ENCODE measurements at places on chromosomes 3 and 15.

GRCh38 chr3:102410616-102411015 lies 24.2 kb upstream of the ZPLD1 start:
- no peak for DNase-seq

- peak; percentile 46 for DNase-seq
Measured at GRCh38 chr3:16504242-16504641, 9.3 kb downstream of the RFTN1 start.

- DNase-seq: no peak
Measured at GRCh38 chr3:190192739-190193138, 72.0 kb upstream of the P3H2 start.

DNA sequence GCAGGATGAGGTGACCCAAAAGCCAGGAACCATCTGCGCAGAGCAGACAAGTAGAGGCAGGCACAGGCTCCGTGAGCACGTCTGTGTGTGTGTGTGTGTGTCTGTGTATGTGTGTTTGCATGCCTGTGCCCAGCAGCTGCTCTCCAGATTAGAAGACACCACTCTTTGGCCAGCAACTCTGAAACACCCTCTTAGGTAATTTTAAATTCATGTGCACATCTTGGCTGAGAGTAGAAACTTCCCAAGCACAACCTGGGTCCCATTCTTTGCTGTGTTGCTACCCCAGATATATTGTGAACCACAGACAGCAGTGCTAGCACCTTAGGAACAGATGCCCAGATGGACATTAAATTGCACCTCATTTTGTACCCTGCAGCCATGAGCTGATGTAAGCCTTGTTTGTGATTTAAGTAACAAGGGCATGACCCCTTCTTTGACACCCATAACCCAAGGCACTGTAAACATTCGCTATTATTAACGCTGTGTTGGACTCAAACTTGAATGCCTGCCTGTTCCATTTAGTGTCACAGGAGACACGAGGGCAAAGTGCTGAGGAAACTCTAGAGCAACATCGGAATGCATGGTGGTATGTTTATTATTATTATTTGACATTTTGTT lies at the start of gene FILIP1L:
FILIP1L (minus strand) TSS at position 89 of the 618 bp plus-strand sequence.
- no peak for DNase-seq

- DNase-seq: no peak
Measured at GRCh38 chr3:157023226-157023625, 136.7 kb downstream of the CCNL1 start.

- DNase-seq: no peak
Measured at GRCh38 chr3:16290827-16291196, 25.8 kb downstream of the OXNAD1 start.

GRCh38 chr3:140627756-140628155 lies 50.1 kb upstream of the TRIM42 start:
- DNase-seq: no peak

GRCh38 chr3:10553591-10554235 lies 48.3 kb upstream of the ATP2B2 start:
- no peak for DNase-seq

- peak; percentile 56 for DNase-seq
Measured at GRCh38 chr15:51368751-51369450, 27.4 kb downstream of the GLDN start.

DNA sequence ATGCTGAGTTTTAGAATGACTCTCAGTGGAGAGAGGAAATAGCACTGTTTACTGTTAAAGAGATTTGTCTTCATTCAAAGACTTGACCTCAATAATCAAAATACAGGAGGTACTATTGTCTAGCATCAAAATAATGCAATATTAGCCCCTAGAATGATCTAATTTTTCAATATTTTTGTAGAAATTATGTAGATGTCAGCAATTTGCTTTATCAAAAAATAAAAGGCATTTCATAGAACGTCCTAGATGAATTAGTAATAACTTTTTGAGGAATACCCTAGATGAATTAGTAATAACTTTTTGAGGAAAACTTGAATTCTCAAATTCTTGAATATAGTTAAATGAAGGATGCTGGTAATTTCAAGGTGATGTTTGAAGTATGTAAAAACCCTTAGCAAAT lies 1252.1 kb upstream of the CADM2 start:
- no peak for DNase-seq

DNA sequence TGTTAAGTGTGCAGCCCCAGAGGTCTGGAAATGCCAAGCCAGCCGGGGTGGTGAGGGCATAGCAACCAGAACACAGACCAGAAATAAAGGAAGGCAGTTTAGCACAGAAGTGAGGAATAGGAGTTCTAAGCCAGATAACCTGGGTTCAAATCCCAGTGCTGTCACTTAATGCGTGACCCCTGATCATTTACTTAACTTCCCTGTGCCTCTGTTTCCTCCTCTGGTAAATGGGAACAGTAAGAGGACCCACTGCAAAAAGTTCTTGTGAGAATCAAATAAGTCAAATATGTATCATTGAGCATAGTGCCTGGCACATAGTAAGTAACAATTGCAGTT lies 125.2 kb upstream of the ARHGEF3 start:
- DNase-seq: no peak

GRCh38 chr15:83287541-83288027 lies 3.1 kb upstream of the BNC1 start:
- DNase-seq: peak; percentile 96

GRCh38 chr3:5297895-5298294 lies 110.4 kb downstream of the EDEM1 start:
- no peak for DNase-seq

DNA sequence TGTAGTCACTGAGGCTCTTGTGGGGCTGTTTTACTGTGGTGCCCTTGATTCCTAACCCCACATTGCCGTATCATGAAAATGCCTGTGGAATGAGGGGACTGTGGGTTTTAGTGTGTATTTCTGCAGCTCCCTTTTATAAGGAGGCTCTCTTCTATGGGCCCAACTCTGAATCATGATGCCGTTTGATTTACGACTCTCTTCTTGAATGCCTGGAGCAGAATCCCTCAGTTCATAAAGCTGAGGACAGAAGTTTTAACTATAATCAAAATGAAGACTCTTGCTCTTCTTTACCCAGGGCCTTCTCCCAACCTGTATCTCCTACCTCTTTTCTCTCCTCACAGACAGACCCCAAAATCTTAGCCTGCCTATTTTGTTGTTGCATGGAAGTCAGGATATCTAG lies 109.5 kb downstream of the RARB start:
- no peak for DNase-seq

- DNase-seq: no peak
Measured at GRCh38 chr15:73985101-73985873, 6.8 kb downstream of the STOML1 start.

GRCh38 chr15:50953302-50953701 lies 44.8 kb downstream of the AP4E1 start:
- peak; percentile 8 for DNase-seq

DNA sequence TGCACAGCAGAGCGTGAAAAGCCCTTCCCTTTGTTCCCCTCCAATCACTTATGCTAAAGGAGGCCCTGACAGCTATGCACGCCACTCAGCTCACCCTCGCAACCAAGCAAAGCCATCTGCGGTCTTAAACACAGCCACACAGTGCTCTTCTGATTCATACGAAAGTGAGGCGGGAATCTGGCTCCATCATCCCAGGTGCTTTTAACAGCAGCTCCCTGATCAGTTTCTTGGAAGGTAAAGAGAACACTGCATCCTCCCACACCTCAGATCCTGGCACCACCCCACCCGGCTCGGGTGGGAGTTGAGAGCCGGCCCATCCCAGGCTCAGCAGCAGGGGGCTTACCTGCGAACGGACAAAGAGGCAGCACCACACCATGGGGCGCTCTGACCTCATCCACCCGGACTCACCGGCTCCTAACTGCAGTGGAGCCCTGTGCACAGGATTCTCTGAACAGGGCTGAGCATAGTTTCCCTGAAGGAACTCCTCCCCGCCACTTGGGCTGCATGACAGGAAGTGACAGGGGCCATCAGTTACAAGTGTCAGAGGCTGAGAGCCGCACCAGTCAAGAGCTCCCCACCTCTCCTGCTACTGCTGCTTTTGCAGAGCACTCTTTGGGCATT lies 114.3 kb upstream of the ARHGEF3 start:
- DNase-seq: no peak

DNA sequence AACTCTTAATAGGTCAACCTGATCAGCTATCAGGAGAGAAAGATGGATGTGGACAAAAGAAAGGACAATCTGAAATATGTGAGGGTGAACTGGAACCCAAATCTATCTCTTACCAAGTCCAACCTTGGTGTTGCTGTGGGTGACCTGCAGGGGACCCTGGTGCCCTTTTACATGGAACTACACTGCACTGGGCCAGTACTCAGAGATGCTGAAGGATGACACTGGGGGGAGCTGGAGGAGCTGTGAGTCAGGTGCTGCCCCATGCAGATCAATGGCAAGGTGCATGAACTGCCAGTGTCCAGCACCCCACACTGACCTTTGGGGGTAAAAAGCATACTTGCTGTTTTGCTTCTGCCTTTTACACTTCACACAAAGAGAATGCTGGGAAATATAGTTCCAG lies 55.6 kb upstream of the TBC1D5 start:
- no peak for DNase-seq

GRCh38 chr15:57298204-57298603 lies 78.1 kb upstream of the CGNL1 start:
- DNase-seq: no peak

DNA sequence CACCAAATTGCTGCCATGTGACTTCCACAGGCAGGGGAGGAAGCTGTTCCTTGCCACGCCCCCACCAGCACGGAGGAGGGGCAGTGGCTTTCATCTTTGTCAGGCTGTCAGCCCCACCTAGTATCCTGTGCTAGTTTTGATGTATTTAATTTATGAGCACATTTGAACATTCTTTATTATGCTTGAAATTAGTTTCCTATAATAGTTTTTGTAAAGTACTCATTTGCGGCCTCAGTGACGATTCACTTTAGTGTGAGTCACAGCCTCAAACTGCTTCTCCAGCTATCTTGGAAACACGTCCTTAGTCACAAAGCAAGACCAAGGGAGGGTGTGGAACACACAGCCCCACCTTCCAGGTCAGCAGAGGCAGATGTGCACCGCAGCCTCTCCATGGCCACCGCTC lies 239.9 kb upstream of the ATP10A start:
- DNase-seq: no peak

- DNase-seq: no peak
Measured at GRCh38 chr15:92294759-92295158, 98.9 kb upstream of the ST8SIA2 start.

GRCh38 chr3:14150078-14150477 lies 25.2 kb downstream of the TMEM43 start:
- DNase-seq: no peak

- DNase-seq: peak; percentile 54
Measured at GRCh38 chr15:75138016-75138999, 63.4 kb upstream of the C15orf39 start.

- DNase-seq: no peak
Measured at GRCh38 chr3:138099417-138099816, 16.0 kb downstream of the DZIP1L start.
